ENCODE measurements at places on chromosomes 3 and 15.
A peak's percentile ranks its signal among the peaks of the same experiment; 100 is the strongest.

- peak; percentile 39 for DNase-seq
Measured at GRCh38 chr15:89326316-89326715, 8.3 kb downstream of the POLG start.

- no peak for DNase-seq
Measured at GRCh38 chr3:141407047-141407446, 38.7 kb downstream of the ZBTB38 start.

DNA sequence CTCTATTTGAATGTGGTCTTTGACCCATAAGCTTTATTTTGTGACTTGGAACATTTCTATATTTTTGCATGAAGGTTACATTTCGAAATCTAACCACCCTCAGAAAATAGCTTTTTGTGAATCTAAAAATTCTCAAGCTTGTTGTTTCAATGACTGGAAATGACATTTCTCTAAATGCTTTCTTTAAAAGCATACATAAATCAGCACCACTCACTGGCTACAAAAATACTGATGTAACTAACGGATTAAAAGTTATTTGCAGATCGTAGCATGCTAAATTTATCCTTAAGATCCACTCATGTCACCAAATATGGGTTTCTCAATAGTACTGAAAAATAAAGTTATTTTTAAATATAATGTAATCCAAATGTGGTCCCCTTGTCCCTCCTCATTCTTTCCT, 55.2 kb upstream of the ACAN start:
- DNase-seq: no peak

- no peak for DNase-seq
Measured at GRCh38 chr3:183827809-183828537, 2.6 kb upstream of the MAP6D1 start.

GRCh38 chr15:74716651-74717050, 8.7 kb downstream of the CYP1A1 start:
- no peak for DNase-seq

- DNase-seq: no peak
Measured at GRCh38 chr15:66563126-66563525, 2.7 kb downstream of the LCTL start.

GRCh38 chr3:16584880-16585279, 20.3 kb downstream of the DAZL start:
- DNase-seq: no peak

DNA sequence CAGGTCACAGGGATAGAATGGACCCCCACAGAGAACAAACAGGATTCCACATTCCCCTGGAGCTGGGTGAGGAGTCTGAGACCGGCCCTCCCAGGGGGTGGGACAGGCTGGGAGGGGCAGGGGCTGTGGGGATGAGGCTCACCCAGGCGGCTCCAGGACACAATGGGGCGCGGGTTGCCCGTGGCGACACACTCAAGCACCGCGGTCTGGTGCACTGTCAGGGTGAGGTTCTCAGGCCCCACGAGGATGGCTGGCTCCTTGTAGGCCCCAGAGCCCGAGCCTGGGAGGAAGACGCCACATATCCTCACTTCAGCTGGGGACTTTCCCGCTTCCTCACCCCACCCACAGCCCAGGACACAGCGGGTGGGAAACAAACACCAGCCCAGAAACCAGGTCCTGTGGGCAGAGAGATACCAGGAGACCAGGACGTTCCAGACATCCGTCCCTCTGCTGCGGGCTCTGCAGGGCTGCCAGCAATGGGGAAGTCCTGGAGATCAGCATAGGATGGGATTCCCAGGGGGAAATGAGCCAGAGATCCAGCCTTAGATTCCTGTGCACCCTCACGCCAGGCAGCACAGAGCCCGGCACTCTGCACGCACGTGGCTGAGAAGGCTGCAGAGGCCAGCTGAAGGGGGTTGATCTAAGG, 30.2 kb downstream of the RNU5B-1 start:
- DNase-seq: no peak

DNA sequence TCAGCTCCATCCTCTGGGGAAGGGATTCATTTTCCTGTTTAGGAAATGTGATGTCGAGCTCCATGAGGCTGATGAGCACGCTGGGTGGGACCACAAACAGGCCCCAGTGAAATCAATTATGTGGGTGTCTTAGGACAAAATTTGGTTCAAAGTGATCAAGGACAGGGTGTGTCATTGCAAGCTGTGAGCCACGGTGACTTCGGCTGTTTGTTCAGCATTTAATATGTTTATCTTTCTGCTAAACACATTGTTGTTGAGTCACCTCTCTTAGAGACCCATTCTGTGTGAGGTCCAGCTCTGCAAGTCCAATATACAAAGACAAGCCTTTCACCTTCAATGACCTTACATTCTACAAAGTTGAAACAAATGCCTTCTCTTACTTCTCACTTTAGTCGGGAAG, 41.3 kb downstream of the SSR3 start:
- DNase-seq: no peak

DNA sequence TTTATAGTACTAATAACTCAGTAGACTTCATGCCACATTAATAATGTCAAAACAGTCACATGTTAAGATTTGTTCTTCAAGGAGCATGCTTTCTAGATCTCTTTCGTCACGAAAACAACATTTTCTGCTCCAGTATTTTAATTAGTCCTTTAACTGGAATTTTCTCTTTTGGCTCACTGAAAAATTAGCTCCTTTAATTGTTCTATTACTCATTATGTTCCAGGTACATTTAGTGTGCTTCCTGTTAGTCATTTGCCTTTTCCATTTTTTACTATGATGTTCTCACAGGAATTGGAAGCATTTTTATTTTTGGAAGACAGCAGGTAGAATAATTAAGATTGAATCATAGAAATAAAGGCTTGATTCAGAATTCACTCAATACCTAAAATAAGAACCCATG, 111.2 kb downstream of the SLC9A9 start:
- no peak for DNase-seq

GRCh38 chr3:15273227-15273626, 59.2 kb downstream of the SH3BP5 start:
- DNase-seq: no peak

DNA sequence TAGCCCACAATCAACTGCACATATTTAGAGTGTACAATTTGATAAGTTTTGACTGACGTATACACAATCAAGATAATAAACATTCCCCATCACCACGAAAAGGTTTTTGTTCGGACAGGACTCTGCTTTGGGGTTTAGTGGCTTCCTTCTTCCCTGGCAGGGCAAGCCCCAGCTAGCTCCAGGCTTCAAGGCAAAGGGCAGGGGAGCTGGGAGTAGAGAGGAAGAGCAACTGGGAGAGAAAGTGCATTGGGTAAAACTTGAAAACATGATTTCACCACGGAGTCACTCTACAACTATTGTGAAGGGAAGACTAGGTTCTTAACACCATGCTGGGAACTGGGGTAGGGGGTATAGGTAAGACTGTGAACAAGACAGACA, 185.1 kb upstream of the UBE2E1 start:
- no peak for DNase-seq

DNA sequence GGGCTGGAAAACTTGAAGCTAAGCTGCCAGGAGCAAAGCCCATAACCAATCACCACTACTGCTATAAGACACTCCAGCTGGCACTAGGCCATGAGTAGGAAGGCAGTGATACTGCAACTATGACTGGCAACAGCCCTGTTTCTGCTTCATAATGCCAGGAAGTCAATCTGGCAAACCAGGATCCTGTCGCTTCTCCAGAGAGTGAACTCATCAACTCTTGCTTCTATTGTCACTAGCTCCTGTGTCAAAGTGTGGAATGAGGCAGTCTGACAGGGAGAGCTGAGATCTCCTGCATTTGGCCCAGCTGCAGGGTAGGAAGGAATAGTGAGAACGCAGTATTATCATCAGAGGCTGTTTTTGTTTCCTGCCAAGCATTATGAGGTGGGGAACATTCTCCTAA, 105.3 kb downstream of the CTNNB1 start:
- DNase-seq: no peak

- no peak for DNase-seq
Measured at GRCh38 chr15:63939531-63940130, 105.9 kb upstream of the HERC1 start.

GRCh38 chr15:63509955-63510940, 5.9 kb downstream of the USP3 start:
- no peak for DNase-seq

DNA sequence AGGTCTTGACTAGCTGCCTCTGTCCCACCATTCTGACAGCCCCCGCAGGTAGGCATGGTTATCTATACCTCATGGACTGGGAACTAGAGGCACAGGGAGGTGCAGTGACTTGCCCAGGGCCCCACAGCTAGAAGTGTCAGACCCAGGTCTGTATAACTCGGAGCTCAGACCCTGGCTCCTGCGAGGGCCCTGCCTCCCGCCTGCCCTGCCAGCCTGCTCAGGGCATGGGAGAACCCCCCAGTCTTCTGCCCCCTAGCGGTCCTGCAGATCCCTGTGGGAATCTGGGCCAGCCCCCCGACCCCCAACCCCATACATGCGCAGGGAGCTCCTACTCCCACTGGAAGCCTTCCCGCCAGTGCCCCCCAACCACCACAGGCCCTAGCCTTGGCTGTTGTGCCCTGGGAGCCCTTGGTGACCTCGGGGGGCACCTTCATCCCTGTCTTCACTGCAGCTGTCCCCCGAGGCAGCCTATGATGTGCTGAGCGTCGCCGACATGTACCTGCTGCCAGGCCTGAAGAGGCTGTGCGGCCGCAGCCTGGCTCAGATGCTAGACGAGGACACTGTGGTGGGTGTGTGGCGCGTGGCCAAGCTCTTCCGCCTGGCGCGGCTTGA, 6.9 kb downstream of the ABTB1 start:
- no peak for DNase-seq

DNA sequence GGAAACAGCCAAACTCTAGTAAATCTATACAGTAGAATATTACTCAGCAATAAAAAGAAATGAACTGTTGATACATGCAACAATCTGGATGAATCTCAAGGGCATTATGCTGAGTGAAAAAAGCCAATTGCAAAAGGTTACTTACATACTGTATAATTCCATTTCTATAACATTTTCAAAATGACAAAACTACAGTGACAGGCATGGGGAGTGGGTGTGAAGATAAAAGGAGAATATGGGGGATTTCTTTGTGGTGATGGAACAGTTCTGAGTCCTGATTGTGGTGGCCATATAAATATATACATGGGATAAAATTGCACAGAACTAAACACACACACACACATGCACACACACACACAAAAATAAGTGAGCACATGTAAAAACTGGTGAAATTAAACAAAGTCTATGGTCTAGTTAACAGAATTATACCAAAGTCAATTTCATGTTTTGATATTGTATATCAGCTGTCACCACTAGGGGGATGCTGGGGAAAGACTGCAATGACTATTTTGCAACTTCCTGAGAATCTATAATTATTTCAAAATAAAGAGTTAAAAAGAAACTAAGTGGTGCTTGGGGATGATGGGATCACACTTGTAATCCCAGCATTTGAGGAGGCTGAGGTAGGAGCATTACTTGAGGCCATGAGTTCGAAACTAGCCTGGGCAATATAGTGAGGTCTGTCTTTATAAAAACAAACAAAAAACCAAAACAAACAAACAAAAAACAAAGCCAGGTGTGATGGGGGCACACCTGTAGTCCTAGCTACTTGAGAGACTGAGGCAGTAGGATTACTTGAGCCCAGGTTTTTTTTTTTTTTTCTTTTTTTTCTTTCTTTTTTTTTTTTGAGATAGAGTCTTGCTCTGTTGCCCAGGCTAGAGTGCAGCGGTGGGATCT, 66.0 kb downstream of the SPTSSB start:
- DNase-seq: no peak

GRCh38 chr3:47162697-47163168, 1.2 kb downstream of the SETD2 start:
- DNase-seq: no peak

GRCh38 chr3:21839592-21839991, 88.6 kb upstream of the ZNF385D start:
- peak; percentile 2 for DNase-seq

- no peak for DNase-seq
Measured at GRCh38 chr3:49519916-49520385, 34.3 kb upstream of the BSN start.

GRCh38 chr3:190307164-190307545, 15.1 kb downstream of the CLDN1 start:
- no peak for DNase-seq

DNA sequence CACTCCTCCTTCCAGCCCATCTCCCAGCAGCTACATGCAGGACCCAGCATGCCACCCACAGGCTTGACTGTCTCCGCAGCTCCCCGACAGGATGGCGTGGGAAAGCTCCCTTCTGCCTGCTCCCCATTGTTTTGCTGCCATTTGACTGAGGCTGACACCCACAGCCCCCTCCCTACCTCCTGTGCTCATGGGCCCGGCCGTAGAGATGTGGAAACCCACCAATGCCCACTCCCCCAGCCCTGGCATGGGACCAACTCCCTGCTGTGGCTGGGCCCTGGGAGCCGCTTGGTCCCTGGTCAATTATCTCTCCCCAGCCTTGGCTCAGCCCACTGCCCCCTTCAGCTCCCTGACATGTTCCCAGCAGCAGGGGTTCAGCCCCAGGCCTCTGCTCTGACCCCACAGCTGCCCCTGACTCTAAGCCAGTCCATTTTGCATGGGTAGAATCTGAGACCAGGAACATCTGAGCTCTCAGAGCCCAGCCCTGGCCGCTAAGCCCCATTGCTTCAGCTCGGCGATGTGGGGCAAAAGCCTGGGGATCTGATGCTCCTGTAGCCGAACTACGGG, 8.2 kb downstream of the C3orf22 start:
- DNase-seq: no peak

- DNase-seq: no peak
Measured at GRCh38 chr3:141860086-141860669, 16.3 kb upstream of the ATP1B3 start.

- DNase-seq: no peak
Measured at GRCh38 chr3:64593350-64593749, 94.5 kb downstream of the ADAMTS9 start.

DNA sequence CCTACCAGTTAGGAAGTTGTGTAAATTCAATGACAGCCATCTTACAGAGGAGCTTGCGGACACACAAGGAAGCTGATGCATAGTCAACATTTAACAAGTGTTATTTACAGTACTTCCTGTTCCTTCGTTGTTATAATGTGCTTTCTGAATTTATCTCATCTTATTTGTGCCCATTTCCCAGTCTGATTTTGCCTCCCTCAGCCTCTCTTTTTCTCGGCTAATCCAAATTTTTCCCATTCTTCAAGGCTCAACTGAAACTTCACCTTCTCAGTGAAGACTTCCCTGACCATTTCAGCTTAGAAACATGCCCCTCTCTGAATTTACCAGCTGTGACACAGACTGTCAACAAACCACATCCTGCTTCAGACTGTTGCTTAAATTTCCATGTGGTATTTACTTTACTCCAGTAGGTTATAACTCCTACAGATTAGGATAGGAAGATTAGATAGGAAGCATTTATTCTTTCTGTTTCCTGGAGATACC, 55.7 kb upstream of the CP start:
- DNase-seq: no peak
